ENCODE measurements at places on chromosomes 13 and 19. TPM values are rescaled to one million over a fixed set of nuclear protein-coding genes. Genes with fewer than 3 reads are reported as not detected.

GRCh38 chr13:50599927-50600326, 243.6 kb downstream of the DLEU7 start:
- no peak for DNase-seq

- no peak for DNase-seq
Measured at GRCh38 chr13:41680900-41681299, 223.6 kb downstream of the RGCC start.

Gene ZNF737
- 4.1 TPM for total RNA-seq

- no peak for DNase-seq
Measured at GRCh38 chr19:32453736-32454135, 48.2 kb downstream of the DPY19L3 start.

Gene CDX2
- not detected for total RNA-seq

Gene F10
- total RNA-seq, result 4.5 TPM

GRCh38 chr13:36030670-36031331, 100.4 kb downstream of the DCLK1 start:
- DNase-seq, result no peak

DNA sequence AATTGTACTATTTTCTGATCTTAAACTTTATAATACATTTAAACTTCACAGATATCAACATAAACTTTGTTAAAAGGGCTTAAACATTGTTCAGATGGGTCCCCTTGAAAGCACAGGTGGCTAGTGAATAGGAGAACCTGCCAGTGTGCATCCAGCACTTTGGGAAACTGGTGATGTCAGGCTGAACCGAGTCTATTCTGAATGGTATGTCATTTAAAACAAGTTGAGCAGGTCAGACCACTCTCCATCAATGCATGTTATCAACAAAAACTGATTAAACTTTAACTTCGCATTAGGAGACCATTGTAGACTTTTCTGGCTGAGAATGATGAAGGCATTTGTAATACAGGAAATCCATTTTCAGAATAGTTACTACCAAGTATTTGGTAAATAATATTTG, 50.1 kb upstream of the FREM2 start:
- no peak for DNase-seq

DNA sequence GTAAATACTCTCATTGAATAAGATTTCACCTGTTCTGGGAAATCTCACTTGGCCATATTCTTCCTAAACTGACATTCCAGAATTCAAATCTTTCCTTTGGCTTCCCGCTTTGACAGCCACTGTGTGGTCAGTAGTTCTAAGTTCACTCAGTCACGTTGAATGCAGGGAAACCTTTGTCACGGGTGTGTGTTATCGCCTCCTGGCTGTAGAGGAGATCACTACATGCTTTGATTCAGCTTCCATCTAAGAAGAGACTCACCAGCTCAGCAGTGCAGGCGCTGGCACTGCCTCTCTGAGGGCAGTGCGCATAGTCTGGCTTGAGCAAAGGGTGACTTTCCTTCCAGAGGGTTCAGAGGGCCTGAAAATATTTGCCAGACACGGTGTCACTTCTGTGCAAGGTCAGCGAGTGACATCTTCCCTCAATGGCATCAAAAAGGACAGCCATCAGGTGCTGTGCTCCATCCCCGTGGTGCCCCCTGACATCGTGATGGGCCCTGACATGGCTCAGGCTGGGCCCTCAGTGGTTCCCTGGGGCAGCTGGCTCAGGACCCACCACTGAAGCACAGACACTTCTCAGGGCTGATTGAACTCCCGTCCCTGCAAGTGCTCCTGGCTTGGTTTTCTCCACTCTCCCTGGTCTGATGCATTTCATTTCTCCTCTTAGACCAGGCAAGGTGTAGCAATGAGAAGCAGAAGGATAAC, 635.4 kb upstream of the ARGLU1 start:
- no peak for DNase-seq

Gene TGDS
- 4.5 TPM for total RNA-seq

Gene CTXN1
- total RNA-seq, result 0.16 TPM
